CD8-positive, alpha-beta memory T cell (primary cell): ENCODE measurements at places on chromosomes 7 and 10. TPM values are rescaled to one million over a fixed set of nuclear protein-coding genes. Genes with fewer than 3 reads are reported as not detected.

The ATRNL1 gene
- not detected for total RNA-seq

The DRGX gene
- not detected for total RNA-seq

The SPDYE11 gene
- total RNA-seq, result not detected

The ZNF365 gene
- total RNA-seq, result 0.53 TPM

The OR6V1 gene
- not detected for total RNA-seq

The AZGP1 gene
- not detected for total RNA-seq

The AS3MT gene
- 0.44 TPM for total RNA-seq

The H2BK1 gene
- total RNA-seq, result 0.57 TPM

The PRSS1 gene
- not detected for total RNA-seq

The MBL2 gene
- not detected for total RNA-seq

The COL26A1 gene
- total RNA-seq, result not detected

- no peak for DNase-seq
Measured at GRCh38 chr10:87694011-87694794, 34.5 kb downstream of the PAPSS2 start.

GRCh38 chr7:80047032-80047431 lies 87.6 kb upstream of the GNAI1 start:
- no peak for DNase-seq

- no peak for DNase-seq
Measured at GRCh38 chr7:130021105-130021834, 29.9 kb downstream of the ZC3HC1 start.

- no peak for DNase-seq
Measured at GRCh38 chr10:33506838-33507661, 172.6 kb upstream of the NRP1 start.

DNA sequence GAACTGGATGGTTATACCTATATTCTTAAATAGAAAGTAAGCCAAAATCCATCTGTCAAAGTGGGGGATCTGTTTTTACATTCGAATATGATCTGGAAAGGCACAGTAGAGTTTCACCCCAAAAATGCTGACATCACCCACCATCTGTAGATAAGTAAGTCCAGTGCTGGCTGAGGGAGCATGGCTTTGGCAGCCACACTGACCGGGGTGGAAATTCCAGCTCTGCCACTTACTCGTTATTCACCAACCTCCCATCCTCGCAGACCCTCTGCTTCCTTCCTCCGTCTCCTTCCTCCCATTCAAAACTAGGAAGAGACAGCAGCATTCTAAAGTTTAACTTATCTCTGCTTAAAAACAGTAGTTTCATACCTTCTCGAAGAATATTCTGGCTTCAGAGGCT lies 84.9 kb upstream of the GATA3 start:
- DNase-seq, result no peak

DNA sequence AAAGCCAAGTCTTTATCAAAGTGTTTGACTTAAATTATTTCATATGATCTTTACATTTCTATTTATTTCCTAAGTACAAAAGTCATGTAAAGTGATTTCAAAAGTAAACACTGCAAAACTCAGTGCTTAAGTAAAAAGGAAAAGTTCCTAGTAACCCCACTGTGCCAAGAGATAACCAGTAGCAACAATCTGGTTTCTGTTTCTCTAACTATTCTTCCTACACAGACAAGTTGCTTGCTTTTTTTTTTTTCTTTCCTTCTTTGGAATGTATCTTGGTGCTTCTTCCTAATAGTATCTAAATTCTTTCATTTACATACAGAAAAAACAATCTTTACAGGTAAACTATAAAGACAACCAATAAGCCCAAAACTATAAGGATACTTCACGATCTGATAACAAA lies 3.1 kb downstream of the JCAD start:
- no peak for DNase-seq

GRCh38 chr10:75375838-75376237 lies 25.7 kb downstream of the ZNF503 start:
- no peak for DNase-seq

DNA sequence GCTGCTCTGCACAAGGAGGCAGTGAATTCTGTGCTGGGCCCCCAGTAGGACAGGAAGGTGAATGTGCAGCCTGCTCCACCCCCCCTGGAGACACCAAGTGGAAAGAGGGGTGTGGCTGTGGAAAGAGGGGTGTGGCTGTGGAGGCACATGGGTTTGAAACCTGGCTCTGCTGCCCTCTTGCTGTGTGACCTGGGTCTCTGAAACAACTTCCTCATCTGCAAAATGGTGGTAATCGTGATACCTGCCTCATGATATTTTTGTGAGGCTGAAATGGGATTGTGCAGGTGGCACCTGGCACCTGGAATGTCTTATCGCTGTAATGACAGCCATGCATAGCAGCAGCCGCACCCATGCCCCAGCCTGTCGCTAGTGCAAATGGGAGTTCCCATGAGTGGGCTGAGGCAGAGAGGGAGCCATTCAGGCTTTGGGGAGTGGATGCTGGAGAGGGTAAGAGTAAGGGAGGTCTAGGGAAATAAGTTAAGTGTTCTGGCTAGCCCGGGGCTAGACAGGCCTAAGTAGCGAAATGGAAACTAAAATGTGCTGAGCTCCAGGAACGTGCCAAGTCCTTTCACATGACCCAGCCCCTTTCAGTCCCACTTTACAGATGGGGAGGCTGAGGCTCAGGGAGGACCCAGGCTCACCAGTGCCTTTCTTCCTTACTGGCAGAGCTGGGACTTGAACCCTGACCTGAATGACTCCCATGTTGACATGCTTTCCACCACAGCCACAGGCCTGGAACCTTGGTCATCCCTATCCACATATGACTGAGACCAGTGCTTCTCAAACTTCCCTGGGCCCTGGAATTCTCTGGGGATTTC lies 35.0 kb downstream of the C10orf105 start:
- DNase-seq, result no peak

- no peak for DNase-seq
Measured at GRCh38 chr7:1322240-1323110, 89.8 kb downstream of the UNCX start.

DNA sequence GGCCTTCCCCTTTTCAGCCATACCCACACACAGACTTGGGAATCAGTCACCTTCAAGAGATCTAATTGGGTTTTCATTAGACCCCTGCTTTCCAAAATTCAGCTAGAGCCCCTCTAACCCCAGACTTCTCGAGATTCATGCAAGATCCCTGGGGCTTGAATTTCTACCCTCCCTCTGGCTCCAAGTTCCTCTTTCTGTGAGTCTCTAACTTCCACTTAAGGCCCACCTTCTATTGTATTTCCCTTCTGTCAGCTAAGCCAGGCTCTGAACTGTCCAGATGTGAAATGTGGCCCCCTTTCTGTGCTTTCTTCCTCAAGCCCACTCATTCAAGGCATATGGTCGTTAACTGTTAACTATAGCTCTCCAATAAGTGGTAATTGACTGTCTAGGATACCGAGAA lies 132.2 kb downstream of the ZNF365 start:
- no peak for DNase-seq

- no peak for DNase-seq
Measured at GRCh38 chr10:14382022-14382421, 51.3 kb upstream of the FRMD4A start.

GRCh38 chr7:27132214-27132613 lies 1.7 kb upstream of the HOXA4 start:
- no peak for DNase-seq

DNA sequence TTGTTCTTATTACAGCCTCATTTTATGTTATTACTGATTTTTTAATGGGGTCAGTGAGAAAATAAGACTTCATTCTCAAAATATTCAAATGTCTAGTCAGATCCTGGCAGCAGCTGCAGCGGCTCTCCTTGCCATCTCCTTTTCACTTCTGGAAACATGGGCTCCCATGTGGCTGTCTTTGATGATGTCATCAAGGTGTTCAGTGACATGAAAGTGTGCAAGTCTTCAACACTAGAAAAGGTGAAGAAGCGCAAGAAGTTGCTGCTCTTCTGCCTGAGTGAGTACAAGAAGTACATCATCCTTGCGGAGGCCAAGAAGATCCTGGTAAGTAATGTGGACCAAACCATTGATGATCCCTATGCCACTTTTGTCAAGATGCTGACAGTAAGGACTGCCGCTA lies 19.6 kb downstream of the KLLN start:
- DNase-seq, result no peak

DNA sequence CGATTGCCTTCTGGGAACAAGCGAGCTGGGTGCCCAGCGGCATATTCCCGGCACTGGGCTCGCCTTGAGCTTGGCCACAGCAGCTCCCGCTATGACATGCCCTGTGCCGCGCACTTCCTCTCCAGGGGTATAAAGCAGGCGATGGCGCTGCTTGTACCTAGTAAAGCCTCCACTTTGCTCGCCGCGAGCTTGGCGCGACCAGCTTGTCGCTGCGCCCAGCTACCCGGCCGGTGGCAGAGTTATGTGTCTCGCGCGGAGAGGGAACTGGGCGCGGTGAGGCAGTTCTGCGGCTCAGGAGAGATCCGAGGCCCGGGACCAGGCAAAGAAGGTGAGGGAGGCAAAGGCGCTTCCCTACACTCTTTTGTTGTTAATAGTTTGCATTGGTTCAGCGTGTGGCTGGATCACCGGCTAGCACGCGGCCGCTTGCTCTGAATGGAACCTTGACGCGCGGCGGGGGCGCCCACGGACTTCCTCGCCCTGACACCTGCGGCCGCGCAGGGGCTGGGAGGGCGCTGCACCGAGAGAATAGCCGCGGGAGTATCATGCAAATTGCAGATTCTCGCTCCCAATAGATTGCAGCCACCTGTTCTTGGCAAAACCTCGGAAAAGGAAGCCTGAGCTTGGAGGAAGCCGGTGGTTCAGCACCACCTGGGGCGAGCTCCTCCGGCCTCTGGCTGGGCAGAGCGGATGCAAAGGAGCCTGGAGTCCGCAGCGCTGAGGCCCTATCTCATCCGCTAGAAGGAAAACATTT lies 3.0 kb upstream of the BUB3 start:
- no peak for DNase-seq

DNA sequence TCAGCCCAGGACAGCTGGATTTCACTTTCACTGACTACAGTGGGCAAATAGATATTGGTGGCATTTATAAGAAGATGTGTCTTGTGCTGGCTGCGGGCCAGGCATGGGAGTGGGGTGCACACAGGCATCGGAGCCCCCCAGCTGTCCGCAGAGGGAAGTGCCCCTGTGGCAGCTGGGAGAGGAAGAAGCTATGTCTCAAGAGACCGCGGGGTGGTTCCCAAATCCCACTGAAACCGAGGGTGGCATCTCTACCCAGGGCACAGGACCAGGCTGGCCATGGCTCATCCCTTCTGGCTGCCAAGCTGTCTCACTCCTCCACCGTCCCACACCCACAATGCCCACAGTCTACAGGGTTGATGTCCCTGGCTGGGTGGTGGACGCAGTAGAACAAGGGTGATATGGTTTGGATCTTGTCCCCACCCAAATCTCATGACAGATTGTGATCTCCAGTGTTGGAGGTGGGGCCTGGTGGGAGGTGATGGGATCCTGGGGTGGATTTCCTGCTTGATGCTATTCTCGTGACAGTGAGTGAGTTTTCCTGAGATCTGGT lies 94.8 kb downstream of the TCERG1L start:
- no peak for DNase-seq

- no peak for DNase-seq
Measured at GRCh38 chr7:36011588-36011965, 141.5 kb upstream of the EEPD1 start.

GRCh38 chr7:116223588-116223987 lies 13.2 kb downstream of the TES start:
- DNase-seq, result no peak

DNA sequence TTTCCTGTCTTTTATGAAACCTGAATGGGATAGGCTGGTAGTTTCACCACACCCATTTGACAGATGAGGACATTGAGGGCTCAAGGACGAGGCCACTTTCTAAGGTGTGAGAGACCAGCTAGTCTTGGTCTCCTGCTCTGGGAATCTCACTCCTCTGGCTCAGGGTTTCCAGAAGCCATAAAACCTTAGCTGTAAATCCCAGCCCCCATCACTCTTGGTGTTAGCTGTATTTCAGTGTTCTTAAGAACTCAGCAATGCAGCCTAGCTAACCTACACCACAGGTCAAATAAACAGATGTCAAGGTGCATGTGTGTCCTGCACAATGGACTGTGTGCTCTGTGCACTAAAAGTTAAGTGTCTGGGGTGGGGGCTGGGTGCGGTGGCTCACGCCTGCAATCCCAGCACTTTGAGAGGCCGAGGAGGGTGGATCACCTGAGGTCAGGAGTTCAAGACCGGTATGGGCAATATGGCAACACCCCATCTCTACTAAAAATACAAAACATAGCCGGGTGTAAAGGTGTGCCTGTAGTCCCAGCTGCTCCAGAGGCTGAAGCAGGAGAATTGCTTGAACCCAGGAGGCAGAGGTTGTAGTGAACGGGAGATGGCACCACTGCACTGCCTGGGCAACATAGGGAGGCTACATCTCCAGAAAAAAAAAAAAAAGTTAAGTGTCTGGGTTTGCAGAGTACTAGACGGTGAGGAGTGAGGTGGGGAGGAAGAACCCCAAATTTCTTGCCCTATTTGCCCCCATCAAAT lies 567 bp upstream of the EPO start:
- DNase-seq, result no peak

DNA sequence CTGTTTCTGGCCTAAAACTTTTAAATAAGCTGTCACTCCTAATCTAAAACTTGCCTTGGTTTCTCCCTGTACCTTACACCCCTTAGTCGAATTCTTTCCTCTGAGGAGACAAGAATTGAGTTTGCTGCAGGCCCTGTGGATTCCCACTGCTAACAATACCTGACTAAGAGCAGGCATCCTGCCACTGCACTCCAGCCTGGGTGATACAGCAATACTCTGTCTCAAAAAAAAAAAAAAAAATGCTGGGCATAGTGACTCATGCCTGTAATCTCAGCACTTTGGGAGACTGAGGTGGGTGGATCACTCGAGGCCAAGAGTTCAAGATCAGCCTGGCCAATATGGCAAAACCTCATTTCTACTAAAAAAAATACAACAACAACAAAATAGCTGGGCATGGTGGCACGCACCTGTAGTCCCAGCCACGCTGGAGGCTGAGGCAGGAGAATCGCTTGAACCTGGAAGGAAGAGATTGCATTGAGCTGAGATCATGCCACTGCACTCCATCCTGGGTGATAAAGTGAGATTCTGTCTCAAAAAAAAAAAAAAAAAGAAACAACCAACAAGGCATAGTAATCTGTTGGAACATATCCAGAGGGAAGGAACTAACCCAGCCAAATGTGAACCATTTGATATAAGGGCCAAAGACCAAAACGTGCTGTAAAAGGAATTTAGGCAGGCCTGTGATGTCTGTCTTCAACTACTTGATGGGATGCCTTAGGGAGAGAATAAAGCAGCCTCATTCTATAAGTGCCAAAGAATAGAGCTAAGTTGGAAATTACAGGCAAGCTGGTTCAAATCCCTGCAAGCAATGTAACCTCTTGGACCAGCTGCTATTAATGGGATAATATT lies 732.7 kb upstream of the AUTS2 start:
- DNase-seq, result no peak
